ENCODE measurements at places on chromosomes 3 and 15.

DNA sequence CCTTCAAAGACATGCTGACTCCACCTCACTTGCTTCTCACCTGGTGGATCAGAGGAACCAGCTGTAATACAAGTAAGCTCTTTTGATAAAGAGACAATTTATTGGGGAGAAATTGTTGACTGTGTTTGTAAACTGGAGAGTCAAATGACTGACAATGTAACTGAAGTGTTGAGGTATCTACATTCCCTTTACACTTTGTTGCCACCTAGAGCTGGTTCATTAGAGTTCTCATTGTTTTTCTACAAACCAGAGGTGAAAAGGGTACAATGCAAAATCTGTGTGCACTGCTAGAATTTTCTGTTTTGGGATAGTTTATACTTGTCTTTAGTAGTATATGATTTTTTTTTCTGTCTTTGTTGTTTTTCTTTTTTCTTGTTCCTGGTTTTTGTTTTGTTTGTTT is 8.7 kb upstream of the LRRC58 start:
- no peak overlapping the region for H3K27ac ChIP-seq
- H3K4me1 ChIP-seq: no peaks in the 10 kb centered on the region
- no peaks in the 10 kb centered on the region for H3K36me3 ChIP-seq
- no peak for DNase-seq
- H3K27me3 ChIP-seq: no peaks in the 10 kb centered on the region
- H3K4me3 ChIP-seq: no peak overlapping the region

- no peak overlapping the region for H3K4me3 ChIP-seq
- H3K4me1 ChIP-seq: no peaks in the 10 kb centered on the region
- peaks cover 3% of the 10 kb centered on the region for H3K27me3 ChIP-seq
- DNase-seq: no peak
Observed at GRCh38 chr15:31799319-31799714, 231.0 kb upstream of the CHRNA7 start.

DNA sequence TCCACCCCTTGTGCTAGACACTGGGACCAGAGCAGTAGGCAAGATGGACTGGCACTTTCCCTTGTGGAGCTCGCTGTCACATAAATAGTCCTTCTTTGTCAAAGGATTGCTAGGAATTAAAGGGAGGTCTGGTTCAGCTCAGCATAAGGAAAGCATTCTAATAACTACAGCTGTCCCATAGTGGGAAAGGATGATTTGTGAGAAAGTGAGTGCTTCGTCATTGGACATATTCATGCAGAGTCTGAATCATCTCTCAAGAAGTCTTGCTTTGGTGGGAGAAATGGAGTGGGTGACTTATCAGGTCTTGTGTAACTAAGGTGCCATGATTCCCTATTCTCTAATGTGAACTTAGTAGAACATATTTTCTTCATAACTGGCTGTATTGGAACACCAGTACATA is 14.7 kb downstream of the PPARG start:
- peaks cover 7% of the 10 kb centered on the region for H3K27me3 ChIP-seq
- no peak for DNase-seq
- H3K4me1 ChIP-seq: no peaks in the 10 kb centered on the region
- H3K36me3 ChIP-seq: no peaks in the 10 kb centered on the region
- H3K27ac ChIP-seq: no peak overlapping the region

- no peak overlapping the region for H3K4me3 ChIP-seq
- H3K27me3 ChIP-seq: peaks cover 15% of the 10 kb centered on the region
- H3K4me1 ChIP-seq: no peaks in the 10 kb centered on the region
- no peak overlapping the region for H3K27ac ChIP-seq
- no peak for DNase-seq
Observed at GRCh38 chr15:63000706-63001105, 41.8 kb upstream of the TPM1 start.

DNA sequence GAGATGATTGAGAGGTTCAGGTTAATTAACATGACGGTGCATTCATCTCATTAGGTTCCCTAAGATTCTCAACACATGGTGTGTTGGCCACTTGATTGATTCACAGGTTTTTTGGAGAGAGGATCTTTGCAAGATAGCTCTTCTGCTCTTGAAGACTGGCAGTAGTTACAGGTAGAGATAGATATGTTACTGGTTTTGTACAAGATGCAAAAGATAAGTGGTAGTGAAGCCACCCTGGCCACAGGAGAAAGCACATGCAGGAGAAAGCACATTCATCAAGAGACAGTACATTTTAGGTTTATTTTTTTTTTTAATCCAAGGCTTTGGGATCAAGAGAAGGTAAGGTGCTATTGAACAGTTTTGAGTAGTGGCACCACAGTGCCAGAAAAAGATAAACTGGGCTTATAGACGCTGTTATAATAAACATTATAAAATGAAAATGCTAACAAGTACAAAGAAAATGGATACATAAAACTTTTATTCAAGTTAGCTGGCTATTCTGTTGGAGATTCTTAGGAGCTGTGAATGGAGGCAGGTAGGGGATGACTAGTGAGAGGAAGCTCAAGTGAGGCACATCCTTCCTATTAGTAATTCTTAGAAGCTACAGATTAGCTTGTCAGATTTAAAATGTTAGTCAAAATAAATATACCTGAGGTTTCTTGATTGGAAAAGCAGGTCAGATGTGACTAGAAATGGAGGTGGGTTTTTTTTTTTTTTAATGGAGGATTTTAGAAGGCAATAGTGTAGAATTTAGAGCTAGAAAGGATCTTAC is 10.8 kb downstream of the SELENOT start:
- peaks cover 59% of the 10 kb centered on the region for H3K4me1 ChIP-seq
- peaks cover 61% of the 10 kb centered on the region for H3K36me3 ChIP-seq
- DNase-seq: no peak
- H3K27ac ChIP-seq: no peak overlapping the region

GRCh38 chr15:32828507-32829186 is 110.8 kb downstream of the GREM1 start:
- no peaks in the 10 kb centered on the region for H3K36me3 ChIP-seq
- H3K4me3 ChIP-seq: no peak overlapping the region
- peaks cover 12% of the 10 kb centered on the region for H3K4me1 ChIP-seq
- DNase-seq: no peak

- peak overlapping the region; percentile 67 for H3K27ac ChIP-seq
- no peaks in the 10 kb centered on the region for H3K36me3 ChIP-seq
- peak overlapping the region; percentile 42 for H3K4me3 ChIP-seq
- DNase-seq: no peak
Observed at GRCh38 chr3:107676469-107677309, 153.9 kb downstream of the BBX start.

DNA sequence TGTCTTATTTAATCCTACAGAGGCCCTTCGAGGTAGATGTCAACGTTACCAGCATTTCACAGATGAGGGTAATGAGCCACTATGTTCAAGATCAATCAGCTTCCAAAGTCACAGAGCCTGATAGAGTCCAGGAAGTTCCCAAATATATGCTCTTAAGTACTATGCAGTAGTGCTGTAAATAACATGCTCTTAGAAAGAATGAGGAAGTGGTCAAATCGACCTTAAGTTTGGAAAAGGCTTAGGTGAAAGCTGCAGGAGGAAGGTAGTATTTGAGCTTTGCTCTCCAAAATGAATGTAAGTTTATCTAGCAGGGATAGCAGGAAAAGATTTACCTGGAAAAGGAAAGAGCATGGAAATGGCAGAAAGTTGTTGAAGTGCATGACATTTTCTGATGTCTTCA is 234.0 kb downstream of the RBMS3 start:
- H3K4me1 ChIP-seq: no peaks in the 10 kb centered on the region
- H3K36me3 ChIP-seq: no peaks in the 10 kb centered on the region
- no peaks in the 10 kb centered on the region for H3K27me3 ChIP-seq
- no peak overlapping the region for H3K4me3 ChIP-seq
- H3K27ac ChIP-seq: no peak overlapping the region
- no peak for DNase-seq

- no peaks in the 10 kb centered on the region for H3K27me3 ChIP-seq
- H3K27ac ChIP-seq: no peak overlapping the region
- H3K36me3 ChIP-seq: peaks cover 36% of the 10 kb centered on the region
- no peaks in the 10 kb centered on the region for H3K4me1 ChIP-seq
- DNase-seq: no peak
Observed at GRCh38 chr3:126432361-126433104, 37.8 kb downstream of the CFAP100 start.

- H3K27me3 ChIP-seq: no peaks in the 10 kb centered on the region
- H3K4me1 ChIP-seq: no peaks in the 10 kb centered on the region
- H3K27ac ChIP-seq: no peak overlapping the region
- no peaks in the 10 kb centered on the region for H3K36me3 ChIP-seq
- no peak overlapping the region for H3K4me3 ChIP-seq
Observed at GRCh38 chr3:8460815-8461456, 40.7 kb upstream of the LMCD1 start.

- no peaks in the 10 kb centered on the region for H3K27me3 ChIP-seq
- H3K4me1 ChIP-seq: no peaks in the 10 kb centered on the region
- H3K36me3 ChIP-seq: peaks cover 36% of the 10 kb centered on the region
- no peak for DNase-seq
Observed at GRCh38 chr3:41662288-41662687, 299.6 kb downstream of the ULK4 start.

DNA sequence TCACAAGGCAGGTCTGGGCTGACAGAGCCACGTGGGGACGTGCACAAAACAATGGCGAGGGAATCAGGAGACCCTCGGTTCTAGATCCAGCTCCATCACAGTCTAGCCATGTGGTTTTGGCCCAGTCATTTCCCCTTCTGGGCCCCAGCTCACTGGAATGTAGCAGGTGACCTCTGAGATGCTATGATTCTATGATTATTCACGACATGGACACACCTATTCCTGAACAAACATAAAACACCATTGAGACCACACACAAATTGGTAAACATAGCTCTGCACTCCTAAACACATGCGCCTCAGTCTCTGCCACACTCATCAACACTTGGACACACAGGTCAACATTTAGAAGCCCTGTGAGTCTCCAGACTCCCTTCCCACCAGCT is 9.0 kb downstream of the IGDCC4 start:
- H3K36me3 ChIP-seq: no peaks in the 10 kb centered on the region
- H3K4me3 ChIP-seq: no peak overlapping the region
- no peak overlapping the region for H3K27ac ChIP-seq
- H3K27me3 ChIP-seq: peaks cover 37% of the 10 kb centered on the region
- peaks cover 12% of the 10 kb centered on the region for H3K4me1 ChIP-seq

GRCh38 chr15:58511599-58511987 is 79.8 kb downstream of the LIPC start:
- H3K27me3 ChIP-seq: peaks cover 2% of the 10 kb centered on the region
- H3K36me3 ChIP-seq: no peaks in the 10 kb centered on the region
- peaks cover 6% of the 10 kb centered on the region for H3K4me1 ChIP-seq
- no peak overlapping the region for H3K4me3 ChIP-seq
- H3K27ac ChIP-seq: no peak overlapping the region

DNA sequence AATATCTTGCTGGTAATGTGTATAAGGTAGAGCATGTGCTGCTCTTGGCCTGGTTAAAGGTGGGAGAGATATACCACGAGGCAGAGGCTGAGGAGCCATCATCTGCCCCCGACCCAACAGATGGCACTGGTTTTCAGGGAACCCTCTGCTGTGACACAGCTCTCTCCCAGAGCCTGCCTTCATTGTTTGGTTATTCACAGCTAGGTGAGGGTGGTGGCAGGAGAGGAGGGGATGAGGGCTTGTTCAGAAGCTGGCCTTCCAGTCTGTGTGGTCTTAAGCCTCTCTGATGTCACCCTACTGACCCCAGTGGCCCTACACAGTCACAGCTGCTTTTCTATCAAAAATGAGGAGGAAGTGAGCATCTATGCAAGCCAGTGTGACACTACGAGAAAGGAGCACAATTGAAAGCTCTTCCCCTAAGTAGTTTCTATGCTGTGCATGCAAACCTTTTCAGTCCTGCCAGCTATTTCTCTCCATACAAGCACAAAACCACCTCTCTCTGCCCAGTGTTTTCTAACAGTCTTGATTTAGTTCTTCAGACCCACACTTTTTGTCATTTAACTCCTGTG is 258.4 kb upstream of the AGTR1 start:
- no peak overlapping the region for H3K27ac ChIP-seq
- no peak overlapping the region for H3K4me3 ChIP-seq
- H3K36me3 ChIP-seq: no peaks in the 10 kb centered on the region
- no peaks in the 10 kb centered on the region for H3K27me3 ChIP-seq

GRCh38 chr3:67624078-67624477 is 30.3 kb downstream of the SUCLG2 start:
- peaks cover 55% of the 10 kb centered on the region for H3K36me3 ChIP-seq
- H3K27me3 ChIP-seq: no peaks in the 10 kb centered on the region
- DNase-seq: no peak

All from activated B cell treated with CpG ODN at 0.5 μM for 24 hours (primary cell).